NT2/D1 (cell line): ENCODE measurements at places on chromosomes 4 and X.

DNA sequence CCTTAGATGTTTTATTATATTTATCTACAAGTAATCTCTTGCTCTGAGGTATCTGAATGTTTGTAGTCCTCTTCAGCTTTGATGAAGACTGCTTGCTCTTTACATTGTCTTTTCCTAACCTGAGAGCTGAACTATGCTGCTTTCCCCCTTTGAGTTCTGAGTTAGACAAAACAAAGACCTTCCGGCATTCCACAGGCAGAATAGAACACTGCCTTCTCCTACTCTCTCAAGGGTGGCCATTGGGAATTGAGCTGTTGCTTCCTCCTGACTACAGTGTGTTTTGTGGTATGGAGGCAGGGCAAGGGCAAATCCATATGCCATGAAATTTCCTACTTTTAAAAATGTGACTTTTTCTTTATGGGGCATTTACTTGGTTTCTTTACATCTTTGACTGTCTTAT lies 841.0 kb downstream of the FAM133A start:
- DNase-seq: no peak

DNA sequence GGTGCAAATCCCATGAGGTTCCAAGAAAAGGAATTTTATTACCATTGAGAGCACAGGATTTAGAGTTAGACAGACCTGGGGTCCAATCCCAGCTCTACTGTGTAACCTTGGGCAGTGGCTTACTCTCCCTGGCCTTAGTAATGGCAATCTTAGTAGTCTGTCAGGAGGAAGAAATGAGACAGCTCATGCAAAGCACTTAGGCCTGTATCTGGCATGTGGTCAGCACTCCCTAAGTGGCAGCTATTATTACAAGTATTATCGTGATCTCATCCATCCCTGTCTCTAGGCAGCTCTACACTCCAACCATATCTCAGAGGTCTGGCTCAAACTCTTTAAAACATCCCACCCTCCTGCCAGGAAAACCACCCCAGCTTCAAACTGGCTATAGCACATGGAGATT lies 129.6 kb upstream of the NALF2 start:
- no peak for DNase-seq

- DNase-seq: no peak
Observed at GRCh38 chrX:17608888-17609287, 128.4 kb upstream of the SCML1 start.

GRCh38 chr4:110778521-110778920 lies 155.6 kb upstream of the PITX2 start:
- no peak for DNase-seq

DNA sequence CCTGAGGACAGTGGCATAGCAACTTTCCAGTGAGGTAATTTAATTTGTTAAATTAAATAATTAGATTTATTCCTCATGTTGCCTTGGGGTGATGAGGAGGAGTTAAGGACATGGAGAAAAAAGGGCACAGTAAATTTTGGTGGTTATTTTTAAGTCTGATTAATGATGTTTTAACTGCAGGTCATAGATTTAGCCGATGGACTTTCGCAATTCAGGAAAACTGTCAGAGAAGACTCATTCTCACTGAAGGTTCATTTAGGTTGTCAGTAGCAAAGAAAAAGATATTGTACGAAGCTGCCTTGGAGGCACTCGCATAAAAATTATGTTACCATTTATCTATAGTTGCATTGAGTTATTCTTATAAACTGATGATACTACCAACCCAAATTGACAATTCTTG lies 164.2 kb upstream of the PITX2 start:
- no peak for DNase-seq

- no peak for DNase-seq
Observed at GRCh38 chr4:42050516-42051249, 60.4 kb downstream of the SLC30A9 start.

DNA sequence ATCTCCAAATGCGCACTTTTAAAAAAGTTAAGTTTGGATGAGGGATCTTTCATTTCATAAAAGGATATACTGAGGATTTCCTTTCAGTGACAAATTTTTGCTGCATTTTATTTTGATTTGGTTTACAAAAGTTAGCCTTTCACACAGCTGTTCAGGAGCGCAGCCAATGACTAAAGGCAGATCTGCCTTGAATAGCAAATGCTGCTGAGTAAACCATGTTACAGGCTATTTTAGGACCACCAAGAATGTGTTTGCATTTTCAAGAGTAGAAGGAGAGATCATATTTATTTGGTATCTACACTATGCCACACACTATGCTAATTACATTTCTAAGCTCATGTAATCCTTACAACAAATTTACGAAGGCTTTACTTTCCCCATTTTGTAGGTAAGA lies 92.1 kb downstream of the MAMLD1 start:
- no peak for DNase-seq

- no peak for DNase-seq
Observed at GRCh38 chr4:99687120-99687519, 29.5 kb upstream of the C4orf54 start.

DNA sequence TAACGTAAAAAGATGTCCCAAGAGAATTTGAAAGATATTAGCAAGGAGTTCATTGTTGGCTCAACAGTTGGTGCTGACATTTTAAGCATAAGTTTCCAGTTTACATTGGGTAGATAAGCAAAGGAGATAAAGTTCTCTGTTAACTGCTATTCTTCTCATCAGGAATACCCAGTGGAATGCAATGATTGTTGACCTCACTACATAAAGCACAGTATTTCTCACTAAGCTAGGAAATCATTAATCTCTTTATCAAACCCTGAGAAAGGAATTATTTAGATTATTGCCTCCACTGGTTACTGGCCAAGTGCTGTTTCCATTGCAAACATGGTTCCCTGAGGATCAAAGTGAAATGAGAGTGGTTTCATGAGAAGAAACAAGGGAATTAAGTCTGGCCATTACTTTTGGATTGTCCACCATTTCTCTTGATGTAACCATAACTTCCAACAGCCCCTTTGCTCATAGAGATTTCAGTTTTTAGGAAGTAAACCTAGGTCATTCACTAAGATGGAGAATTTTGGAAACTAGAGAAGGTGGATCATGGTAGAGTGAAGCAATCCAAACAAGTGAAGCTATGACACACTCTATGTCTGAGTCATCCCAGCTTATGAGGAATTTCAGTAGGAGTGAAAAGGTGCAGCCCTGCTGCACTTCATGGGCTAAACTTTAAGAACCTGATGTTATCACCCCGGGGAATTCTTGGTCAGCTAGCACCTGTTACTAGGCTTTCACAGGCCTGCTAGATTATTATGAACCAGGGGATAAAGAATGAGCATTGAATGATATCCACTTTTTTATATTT lies 163.4 kb downstream of the AREG start:
- DNase-seq: no peak

DNA sequence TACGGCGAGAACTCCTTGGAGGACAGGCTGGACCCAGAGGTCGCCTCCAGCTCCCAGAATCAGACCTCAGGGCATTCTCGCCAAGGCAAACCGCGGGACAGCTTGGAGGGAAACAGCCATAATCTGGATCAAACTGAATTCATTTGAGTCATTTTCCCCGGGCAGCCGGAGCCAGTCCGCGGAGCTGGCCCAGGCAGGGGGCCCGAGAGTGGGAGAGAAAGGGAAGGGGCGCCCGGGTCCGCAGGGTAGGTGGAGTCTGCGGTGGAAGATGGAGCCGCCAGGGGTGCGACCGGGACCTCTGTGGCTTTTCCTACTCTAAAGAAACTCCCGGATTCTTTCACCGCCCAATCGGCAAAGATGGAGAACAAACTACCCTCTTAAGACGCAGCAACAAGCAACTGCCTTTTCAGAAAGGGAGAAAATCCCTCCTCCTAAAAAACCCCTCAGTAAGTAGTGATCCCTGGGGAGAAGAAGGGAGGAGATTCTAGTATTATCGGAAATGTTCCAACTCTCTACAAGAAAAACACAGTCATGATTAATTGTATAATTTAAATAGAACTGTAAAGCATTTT lies 5.2 kb downstream of the NKX3-2 start:
- DNase-seq: no peak

DNA sequence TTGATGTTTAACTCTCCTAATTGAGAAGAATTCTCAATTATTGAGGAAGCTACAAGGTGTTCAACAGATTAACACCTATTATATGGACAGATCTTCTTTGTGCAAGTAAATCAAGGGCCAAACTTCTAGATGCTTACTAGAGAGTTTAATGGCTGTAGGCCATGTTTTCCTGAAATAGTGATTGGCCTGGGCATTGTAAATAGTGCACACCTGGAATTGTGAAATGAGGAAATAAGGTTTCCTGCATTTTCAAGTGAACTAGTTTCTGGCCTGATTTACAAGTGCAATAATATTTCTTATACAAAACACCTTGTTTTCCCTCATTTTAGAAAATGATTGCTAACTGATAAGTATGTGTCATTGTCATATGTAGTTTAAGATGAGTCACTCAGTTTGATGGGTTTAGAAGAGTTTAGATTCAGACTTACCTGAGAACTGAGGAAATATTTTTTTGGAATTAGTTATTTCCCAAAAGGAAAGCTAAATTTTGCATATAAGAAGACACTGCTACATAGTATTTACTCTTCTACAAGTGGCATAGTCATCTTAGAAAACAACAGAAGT lies 21.2 kb downstream of the AFF1 start:
- DNase-seq: no peak

DNA sequence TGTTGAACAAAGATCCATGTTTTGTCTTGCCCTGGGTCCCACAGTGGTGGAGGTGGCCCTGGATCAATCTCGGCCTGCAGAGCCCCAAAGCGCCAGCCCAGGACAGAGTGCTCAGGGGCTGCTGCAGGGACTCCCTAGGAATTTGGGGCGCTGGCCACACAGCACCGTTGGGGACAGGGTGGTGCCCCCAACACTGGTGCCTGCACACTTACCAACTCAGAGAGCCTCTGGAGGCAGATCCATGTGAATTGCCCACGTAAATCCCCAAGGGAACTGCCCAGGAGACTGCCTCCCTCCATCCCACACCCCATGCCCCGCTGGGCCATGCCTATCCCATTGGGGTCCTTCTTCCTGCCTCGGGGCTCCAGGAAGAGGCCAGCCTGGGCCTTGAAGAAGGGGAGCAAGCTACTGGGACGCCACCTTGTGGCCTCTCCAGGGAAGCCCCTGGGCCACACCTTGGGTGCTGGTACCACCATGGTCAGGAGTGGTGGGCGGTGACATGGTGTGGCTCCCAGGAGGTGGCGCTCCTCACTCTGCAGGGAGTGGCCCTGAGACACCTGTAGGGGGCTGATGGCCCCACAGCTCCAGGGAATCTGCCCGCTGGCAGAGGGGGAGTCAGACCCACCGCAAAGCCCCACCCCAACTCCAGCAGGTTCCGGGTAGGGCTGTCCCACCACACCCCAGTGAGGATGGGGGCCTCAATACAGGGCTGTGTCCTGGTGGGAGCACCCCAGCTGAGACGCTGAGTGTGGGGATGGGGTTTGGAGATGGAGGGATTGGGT lies 22.8 kb downstream of the CFAP99 start:
- peak; percentile 69 for DNase-seq

GRCh38 chr4:48403358-48403757 lies 62.0 kb downstream of the SLAIN2 start:
- no peak for DNase-seq

DNA sequence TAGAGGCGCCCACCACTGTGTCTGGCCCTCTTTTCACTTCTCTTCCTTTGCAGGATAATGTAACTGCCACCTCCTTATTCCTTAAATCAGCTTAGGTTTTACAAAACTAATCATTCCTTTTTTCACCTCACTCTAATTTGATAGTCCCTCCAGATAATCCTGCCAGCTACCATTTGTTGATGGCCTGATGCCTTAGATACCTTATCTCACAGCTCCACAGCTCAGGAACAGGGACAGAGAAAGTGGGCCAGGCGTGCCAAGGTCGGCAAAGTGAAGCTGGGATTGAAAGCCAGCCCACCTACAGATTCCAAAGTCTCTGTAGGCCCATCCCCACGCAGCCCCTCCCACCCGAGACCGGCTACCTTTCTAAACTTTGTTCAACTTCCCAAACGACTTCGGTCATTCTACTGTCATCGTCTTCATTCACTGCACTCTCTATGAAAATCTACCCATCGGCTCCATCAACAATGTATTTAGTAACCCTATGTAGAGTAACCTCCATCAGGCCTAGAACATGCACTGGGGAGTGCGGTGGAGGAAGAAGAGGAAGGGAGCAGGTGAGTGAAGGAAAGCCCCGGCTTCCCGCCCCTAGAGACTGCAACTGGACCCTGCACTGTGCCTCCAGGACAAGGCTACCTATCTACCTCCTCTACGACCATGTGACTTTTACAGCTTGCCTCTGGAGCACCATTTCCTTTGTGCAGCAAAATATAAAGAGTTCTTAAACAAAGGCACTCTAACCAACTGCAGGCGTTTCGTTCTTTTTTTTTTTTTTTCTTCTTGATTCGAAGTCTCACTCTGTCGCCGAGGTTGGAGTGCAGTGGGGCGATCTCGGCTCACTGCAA lies 1.5 kb downstream of the CASP6 start:
- no peak for DNase-seq

GRCh38 chrX:110853610-110854009 lies 58.0 kb upstream of the CHRDL1 start:
- no peak for DNase-seq

- peak; percentile 2 for DNase-seq
Observed at GRCh38 chr4:183008492-183008891, 90.6 kb upstream of the WWC2 start.

DNA sequence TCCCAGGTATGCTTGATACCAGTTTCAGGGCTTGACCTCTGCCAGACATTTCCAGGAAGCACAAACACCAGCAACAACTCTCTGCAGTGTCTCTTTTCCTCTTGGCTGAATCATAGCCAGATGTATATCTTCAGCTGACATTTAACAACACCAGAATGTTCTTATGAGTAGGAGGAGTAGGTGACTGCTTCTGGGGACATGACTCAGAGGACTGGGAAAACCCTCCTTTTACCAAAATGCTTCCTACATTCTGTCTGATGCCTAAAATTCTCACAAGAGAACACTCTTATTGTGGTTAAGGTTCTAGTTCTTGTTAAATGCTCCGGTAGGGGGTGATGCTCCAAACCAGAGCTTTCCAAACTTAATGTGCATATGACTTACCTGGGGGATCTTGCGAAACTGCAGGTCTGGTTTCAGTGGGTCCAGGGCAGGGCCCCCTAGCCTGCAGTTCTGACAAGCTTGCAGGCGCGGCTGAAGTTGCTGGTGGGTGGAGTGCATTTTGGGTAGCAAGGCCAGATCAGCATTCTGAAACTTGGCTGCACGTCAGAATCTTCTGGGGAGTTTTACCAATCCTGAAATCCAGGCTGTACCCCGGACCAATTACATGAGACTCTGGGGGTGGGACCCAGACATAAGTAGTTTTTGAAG lies 329.3 kb upstream of the RPS6KA3 start:
- DNase-seq: no peak

GRCh38 chr4:123449362-123449761 lies 52.8 kb downstream of the SPRY1 start:
- DNase-seq: no peak

DNA sequence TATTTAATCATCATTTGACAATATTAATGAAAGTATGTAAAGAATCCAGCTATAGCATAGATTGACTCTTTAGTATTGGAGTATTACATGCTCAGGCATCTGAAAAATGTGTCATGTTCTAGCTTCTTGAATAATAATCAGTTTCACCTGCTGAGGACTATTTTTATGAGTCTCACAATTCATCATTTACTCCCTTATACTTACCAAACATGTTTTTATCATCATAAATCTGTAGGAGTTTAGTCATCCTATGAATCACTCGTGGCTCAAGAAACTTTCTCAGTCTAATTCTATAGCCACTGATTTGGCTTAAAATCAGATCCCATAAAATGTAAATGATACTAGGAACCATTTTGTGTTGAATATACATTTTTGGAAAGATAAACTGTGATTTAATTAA lies 1616.1 kb downstream of the C4orf33 start:
- DNase-seq: no peak
